Stimulated activated CD8-positive, alpha-beta memory T cell treated with anti-CD3 and anti-CD28 coated beads, Interleukin-7, amount 100 ng/mL, for 4 hours (primary cell): ENCODE measurements at places on chromosomes 16 and 17.

- DNase-seq: no peak
Measured at GRCh38 chr16:28923231-28923587, 1.8 kb downstream of the RABEP2 start.

DNA sequence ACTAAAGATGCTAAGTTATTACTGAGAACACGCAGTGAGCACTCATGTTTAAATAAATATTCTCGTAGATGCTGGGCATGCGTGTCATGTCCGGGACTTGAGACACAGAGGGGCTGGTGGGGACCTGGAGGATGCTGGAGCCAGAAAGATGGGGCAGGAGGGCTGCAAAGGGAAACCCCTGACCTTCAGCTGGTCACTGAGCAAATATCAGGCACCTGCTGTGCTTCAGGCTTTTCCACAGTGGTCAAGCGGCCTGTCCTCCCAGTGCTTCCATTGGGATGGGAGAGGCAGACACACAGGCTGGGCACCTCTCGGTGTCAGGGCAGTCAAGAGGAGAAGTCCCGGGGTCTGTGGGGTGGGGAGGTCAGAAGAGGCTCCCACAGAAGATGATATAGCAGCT, 211.4 kb downstream of the GSG1L start:
- DNase-seq: no peak

- no peak for DNase-seq
Measured at GRCh38 chr16:87445486-87445885, 47.3 kb downstream of the ZCCHC14 start.

DNA sequence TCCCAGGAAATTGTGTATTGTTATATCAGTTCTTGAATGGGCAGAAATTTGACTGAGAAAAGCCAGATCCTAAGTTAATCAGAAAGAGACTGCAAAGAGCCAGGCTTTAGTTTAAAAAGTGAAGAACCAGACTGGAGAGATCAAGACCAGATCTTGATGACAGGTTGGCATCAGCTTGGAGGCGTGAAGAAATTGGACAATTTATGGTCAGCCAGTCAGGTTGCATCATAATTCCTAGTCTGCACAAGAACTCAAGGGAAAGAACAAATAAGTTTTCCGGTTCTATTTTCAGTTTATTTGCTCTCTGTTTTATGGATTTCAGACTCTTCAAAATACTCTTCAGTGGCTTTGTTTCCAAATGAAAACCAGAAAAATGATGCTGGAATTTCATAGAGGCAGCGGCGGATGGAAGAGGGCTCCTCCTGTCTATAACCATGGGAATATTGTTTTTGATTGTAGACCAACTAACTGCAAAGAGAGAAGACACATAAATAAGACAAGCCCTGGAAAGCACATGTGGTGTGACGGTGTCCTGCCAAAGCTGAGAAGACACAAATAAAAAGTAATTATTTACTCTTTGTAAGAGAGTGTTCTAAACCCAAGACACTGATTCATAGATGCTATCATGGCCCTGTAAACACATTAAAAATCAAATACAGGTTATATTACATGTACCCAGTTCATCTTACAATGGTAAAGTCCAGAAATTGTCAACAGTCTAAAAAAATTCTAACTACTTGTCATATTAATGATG, 91.7 kb downstream of the PCTP start:
- DNase-seq: no peak

DNA sequence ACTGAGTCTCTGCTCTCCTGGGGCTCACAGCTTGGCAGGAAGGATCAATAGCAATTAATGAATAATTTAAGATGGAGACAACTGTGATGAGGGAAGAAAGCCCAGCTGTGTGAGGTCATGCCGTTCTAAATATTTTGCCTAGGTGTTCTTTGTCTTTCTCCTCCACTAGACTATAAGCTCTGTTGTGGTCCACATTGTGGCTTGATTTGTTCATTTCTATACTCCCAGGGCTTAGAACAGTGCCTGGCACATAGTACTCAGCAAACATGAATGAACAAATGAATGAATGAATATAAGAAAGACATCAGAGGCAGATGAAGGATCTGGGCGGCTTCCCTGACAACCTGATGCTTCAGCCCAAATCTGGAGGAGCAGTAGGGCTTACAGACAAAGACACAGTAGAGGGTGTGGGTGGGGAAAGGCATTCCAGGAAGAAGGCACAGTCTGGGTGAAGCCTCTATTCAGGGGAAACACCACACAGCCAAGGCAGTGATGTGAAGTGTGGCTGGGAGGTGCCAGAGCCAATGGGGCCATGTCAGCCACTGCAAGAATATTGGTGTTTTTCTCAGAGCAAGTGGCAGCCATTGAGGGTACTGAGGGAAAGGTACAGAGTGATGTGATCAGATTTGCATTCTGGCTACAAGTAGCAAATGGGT, 8.3 kb downstream of the CDH13 start:
- no peak for DNase-seq

GRCh38 chr17:2551928-2552327, 40.2 kb upstream of the METTL16 start:
- DNase-seq: no peak

GRCh38 chr16:86922311-86922710, 344.0 kb downstream of the FOXL1 start:
- DNase-seq: no peak

DNA sequence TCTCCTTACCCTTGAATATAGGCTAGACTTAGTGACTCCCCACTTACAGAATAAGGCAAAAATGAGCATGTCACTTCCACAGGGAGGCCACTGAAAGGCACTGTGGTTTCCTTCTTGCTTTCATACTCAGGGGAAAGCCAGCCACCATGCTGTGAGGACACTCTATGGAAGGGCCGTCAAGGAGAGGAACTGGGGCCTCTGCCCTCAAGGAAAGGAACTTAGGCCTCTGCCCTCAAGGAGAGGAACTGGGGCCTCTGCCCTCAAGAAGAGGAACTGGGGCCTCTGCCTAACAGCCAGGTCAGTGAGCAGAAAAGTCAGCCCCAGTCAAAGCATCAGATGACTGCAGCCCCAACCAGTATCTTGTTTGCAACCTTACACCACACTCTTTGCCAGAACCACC, 30.1 kb downstream of the VPS35 start:
- DNase-seq: no peak

DNA sequence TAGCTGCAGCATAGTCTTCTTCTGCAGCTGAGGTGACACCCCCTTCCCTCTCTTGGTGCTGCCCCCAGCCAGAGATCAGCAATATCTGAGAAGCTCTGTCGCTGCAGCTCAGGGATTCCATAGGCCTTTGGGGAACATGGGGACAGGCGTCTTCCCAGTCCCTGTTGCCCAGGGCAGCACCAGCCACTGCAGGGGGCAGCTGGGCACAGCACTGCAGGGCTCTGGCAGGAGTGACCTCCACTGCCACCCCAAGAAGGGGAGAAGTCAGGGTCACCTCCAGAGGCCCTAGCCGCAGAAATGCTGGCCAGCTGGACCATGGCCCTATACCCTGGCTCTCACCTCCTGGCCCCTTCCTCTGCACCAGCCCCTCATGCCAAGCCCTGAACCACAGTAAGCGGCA, 16.9 kb downstream of the SCN4A start:
- no peak for DNase-seq

DNA sequence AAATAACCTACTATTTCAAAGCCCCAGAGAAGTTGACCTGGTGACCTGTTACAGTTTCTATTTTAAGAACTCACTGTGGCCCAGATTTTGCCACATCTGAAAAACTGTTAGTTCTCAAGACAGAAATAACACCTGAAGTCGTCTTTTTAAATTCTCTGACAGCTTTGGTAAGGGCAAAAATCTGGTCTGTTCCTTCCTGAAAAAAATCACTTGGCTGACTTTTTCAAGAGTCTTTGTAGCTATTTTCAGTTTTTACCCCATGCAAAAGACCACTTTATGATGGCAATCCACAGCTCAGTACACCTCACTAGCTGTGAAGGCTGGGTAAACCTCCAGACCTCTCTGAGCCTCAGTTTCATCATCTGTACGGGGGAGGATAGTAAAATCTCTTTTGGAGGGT, 60.7 kb upstream of the SREBF1 start:
- DNase-seq: no peak

DNA sequence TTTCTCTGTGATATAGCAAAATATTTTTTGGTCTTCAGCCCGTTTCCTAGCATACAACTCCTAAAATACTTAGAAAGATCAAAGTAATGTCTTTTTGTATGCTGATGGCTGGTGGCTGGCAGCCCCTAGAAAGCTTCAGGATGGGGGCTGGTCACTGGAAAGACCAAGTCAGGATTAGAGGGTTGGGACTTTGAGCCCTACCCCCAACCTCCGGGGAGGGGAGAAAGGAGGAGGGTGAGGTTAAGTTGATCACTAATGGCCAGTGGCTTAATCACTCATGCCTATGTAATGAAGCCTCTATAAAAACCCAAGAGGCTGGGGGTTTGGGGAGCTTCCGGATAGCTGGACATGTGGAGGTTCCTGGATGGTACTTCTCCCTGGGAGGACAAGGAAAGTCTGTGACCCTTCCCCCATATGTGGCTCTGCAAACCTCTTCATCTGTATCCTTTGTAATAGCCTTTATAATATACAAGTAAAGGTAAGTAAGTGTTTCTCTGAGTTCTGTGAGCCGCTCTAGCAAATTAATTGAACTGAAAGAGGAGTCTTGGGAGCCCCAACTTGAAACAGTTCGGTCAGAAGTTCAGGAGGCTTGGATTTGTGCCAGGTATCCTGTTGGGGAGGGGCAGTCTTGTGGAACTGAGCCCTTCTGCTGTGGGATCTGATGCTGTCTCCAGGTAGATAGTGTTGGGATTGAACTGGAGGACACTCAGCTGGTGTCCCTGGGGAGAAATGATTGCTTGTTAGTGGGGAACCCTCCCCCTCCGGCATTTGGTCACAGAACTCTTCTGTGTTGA, 3.5 kb downstream of the SLC7A6 start:
- no peak for DNase-seq

GRCh38 chr17:12743046-12743445, 46.3 kb upstream of the ARHGAP44 start:
- no peak for DNase-seq

- DNase-seq: no peak
Measured at GRCh38 chr16:89949121-89949742, 677 bp downstream of the DEF8 start.

DNA sequence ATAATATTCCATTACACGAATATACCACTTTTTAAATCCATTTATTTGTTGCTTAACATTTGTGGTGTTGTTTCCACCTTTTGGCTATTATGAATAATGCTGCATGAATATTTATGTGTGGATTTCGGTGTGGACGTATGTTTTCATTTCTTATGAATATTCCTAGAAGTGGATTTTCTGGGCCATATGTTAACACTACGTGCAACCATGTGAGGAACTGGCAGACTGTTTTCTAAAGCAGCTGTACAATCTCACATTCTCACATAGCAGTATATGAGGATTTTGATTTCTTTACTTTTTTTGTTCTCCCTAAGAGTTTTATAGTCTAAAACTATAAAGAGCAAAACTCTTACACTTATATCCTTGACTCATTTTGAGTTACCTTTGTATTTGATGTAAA, 143.4 kb downstream of the MAP2K4 start:
- DNase-seq: no peak

DNA sequence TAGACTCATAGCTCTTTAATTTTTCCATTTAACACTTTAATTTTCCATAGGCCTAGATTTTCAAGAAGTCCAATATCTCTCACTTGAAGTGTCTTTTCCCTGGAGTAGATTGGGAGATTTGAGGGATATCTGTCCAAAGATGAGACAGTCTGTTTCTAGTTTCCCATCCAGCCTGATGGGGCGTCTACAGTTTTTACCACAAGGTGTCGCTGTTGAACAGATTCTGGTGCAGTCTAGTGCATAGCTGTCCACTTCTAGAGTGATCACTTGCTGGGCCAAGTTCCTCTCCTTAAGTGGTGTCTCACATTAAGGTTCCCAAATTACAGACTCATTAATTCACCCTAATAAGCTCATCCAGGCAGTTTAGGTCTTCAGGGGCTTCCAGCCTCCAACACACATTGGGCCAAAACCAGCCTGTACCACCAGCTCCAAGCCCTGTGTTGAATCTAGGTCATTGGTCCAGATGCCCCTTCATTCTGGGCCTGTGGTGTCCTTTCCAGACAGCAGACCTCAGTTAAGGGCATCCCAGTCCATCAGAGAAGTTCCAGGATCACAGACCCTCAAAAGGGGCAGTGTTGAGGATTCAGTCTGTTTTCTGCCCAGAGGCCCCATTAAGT, 9.4 kb downstream of the SNX20 start:
- no peak for DNase-seq

- DNase-seq: no peak
Measured at GRCh38 chr17:78379131-78379491, 662 bp downstream of the PGS1 start.

- DNase-seq: no peak
Measured at GRCh38 chr17:18093616-18094408, 6.1 kb downstream of the DRG2 start.

- DNase-seq: no peak
Measured at GRCh38 chr17:77846531-77847085, 111.9 kb upstream of the TNRC6C start.

DNA sequence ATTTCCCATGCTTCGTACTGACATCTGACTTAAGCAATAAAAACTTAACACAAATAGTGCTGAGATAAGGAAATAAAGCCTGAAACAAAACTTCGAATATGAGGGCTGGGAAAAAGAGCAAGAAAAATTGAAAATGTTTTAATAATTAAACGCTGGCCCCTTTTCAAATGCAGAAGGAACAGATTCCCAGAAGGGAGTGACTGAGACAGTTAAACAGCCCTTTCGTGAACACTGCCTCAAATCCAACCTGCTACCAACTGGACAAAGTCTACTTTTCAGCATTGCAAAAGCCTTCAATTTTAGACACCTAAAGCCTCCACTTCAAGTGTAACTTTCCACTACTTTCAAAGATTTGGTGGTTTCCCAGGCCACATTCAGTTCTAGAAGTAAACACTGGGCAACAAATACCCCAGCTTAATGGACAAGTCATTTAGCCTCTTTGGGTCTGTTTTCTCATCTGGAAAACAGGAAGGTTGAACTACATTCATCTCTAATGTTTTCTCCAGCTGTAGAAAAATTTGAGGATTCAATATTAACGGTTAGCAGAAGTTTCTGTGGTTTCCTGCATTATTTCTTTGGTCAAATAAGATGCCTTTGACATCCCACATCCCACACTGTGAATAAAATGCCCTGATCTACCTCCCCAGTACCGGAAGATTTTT, 11.8 kb downstream of the RFFL start:
- DNase-seq: no peak

DNA sequence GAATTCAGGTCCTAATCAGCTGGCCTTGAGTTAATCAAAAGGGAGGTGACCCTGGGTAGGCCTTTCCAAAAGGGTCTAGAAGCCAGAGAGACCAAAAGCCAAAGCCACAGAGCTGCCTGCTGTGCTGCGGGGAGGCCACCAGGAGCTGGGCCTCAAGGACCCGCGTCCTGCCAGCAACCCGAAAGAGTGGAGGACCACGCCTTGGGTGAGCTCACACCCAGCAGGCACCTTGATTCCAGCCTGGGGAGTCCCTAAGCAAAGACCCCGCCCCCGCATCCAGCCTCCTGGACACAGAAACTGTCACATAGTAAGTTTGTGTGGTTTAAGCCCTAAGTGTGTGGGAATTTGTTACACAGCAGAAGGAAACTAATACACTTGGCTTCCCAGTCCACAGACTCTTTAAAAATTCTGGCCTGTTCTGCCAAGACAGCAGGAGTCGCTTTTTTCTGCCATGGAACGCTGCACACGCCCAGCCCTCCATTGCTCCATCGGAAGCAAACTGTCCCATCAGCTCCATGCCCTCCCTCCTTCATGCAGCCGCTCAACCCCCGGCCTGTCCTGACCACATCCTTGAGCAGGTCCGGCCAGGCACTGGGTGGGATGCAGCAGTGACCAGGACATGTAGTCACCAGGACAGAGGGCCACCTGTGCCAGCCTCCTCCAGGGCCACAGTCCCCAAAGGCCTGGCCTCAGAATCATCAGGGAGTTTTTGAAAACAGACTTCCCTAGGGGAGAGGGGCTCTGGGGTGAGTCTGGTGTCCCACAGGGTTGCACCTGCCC, 20.9 kb upstream of the RASD1 start:
- DNase-seq: no peak

- no peak for DNase-seq
Measured at GRCh38 chr17:51261024-51261963, 948 bp downstream of the UTP18 start.
